ENCODE measurements at places on chromosomes 2 and 18. TPM values are rescaled to one million over a fixed set of nuclear protein-coding genes. Genes with fewer than 3 reads are reported as not detected.
A peak's percentile ranks its signal among the peaks of the same experiment; 100 is the strongest.

DNA sequence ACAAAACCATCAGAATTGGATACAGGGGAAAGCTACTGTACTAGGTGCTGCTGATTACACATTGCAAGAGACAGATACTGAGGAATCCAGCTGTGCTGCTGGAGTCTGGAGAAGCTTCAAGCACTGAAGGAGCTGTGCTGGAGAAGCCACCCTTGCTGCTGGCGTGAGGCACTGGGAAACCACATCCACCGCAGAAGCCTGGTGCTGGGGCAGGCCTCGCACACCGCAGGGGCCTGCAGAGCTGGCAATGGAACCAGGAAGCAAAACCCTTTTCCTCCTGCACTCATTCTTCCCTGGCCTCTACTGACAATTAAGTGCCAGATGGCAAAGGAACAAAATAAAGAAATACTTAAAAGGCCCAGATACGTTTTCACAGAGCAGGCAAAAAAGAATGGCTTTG lies 94.4 kb upstream of the MSH6 start:
- H3K27ac ChIP-seq, result no peak overlapping the region
- H3K36me3 ChIP-seq, result no peaks in the 10 kb centered on the region
- no peak for DNase-seq
- H3K4me3 ChIP-seq, result no peak overlapping the region
- no peaks in the 10 kb centered on the region for H3K27me3 ChIP-seq

GRCh38 chr18:3306391-3306790 lies 44.5 kb downstream of the MYL12B start:
- H3K27me3 ChIP-seq, result no peaks in the 10 kb centered on the region
- no peaks in the 10 kb centered on the region for H3K36me3 ChIP-seq
- no peak overlapping the region for H3K4me3 ChIP-seq
- H3K27ac ChIP-seq, result no peak overlapping the region
- DNase-seq, result no peak

Gene FSHR
- total RNA-seq, result not detected

Gene PROKR1
- not detected for total RNA-seq

GRCh38 chr2:96197546-96198255 lies 10.9 kb downstream of the STARD7 start:
- peaks cover 40% of the 10 kb centered on the region for H3K4me1 ChIP-seq
- no peak overlapping the region for H3K27ac ChIP-seq
- DNase-seq, result no peak
- peaks cover 21% of the 10 kb centered on the region for H3K36me3 ChIP-seq

DNA sequence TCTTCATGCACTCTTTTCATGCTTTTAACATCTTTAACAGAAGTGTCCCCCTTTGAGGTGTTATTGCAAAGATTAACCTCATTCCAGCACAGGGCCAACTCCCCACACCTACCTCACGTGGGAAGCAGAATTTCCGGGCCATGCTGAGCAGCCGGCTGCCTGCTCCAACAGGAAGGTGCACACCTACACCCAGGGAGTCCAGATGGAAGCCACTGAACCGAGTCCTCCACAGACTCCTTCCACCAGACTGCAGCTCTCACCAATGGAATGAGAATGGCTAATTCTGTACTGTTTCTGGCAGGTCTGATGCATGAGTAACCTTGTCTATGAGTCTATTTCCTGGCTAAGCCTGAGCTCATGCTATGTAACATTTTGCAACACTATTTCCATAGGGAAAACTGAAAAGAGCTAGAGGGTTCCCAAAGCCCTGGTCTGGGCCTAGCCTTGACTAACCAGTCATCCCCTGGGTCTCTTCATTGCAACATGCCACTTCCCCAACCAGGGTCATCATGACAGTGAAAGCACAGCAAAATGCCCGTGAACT lies 11.0 kb downstream of the ERFE start:
- peaks cover 25% of the 10 kb centered on the region for H3K36me3 ChIP-seq
- H3K27me3 ChIP-seq, result no peaks in the 10 kb centered on the region
- peak overlapping the region; percentile 87 for H3K27ac ChIP-seq
- no peak for DNase-seq
- no peak overlapping the region for H3K4me3 ChIP-seq

- H3K27ac ChIP-seq, result no peak overlapping the region
- H3K4me3 ChIP-seq, result no peak overlapping the region
- DNase-seq, result no peak
Observed at GRCh38 chr2:112996635-112997034, 8.6 kb upstream of the IL36A start.

- no peaks in the 10 kb centered on the region for H3K36me3 ChIP-seq
- no peaks in the 10 kb centered on the region for H3K27me3 ChIP-seq
- H3K27ac ChIP-seq, result no peak overlapping the region
- H3K4me1 ChIP-seq, result no peaks in the 10 kb centered on the region
- no peak for DNase-seq
- no peak overlapping the region for H3K4me3 ChIP-seq
Observed at GRCh38 chr2:223771475-223771874, 65.9 kb downstream of the AP1S3 start.

DNA sequence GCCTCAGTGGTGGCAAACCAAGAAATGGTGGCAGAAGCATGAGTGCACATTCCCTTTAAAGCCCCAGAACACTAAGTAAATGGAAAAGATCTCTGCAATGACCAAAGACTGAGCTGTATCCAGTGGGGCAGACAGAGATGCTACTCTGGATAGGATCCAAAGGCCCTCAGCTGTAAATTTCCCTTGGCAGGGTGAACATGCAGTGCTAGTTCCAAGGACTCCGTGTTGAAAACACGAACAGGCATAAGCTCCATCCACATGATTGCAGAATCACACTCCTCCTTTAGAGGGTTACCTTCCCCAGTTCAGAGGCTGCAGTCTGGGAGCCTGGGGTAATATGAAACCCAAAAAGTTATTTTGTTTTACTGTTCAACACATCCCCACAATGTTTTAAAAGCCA lies 98.6 kb upstream of the KLF7 start:
- DNase-seq, result no peak
- H3K27ac ChIP-seq, result no peak overlapping the region

Gene INPP5D
- 18.8 TPM for total RNA-seq

- no peak for DNase-seq
- H3K4me3 ChIP-seq, result no peak overlapping the region
- H3K27ac ChIP-seq, result no peak overlapping the region
- H3K36me3 ChIP-seq, result no peaks in the 10 kb centered on the region
- no peaks in the 10 kb centered on the region for H3K27me3 ChIP-seq
- H3K4me1 ChIP-seq, result no peaks in the 10 kb centered on the region
Observed at GRCh38 chr2:241957276-241957675, 87.7 kb downstream of the RTP5 start.

GRCh38 chr2:226561962-226562361 lies 237.7 kb downstream of the IRS1 start:
- H3K27ac ChIP-seq, result no peak overlapping the region
- no peaks in the 10 kb centered on the region for H3K36me3 ChIP-seq
- H3K4me3 ChIP-seq, result no peak overlapping the region
- no peak for DNase-seq
- no peaks in the 10 kb centered on the region for H3K4me1 ChIP-seq
- H3K27me3 ChIP-seq, result no peaks in the 10 kb centered on the region

Gene DSC3
- total RNA-seq, result 0.05 TPM

DNA sequence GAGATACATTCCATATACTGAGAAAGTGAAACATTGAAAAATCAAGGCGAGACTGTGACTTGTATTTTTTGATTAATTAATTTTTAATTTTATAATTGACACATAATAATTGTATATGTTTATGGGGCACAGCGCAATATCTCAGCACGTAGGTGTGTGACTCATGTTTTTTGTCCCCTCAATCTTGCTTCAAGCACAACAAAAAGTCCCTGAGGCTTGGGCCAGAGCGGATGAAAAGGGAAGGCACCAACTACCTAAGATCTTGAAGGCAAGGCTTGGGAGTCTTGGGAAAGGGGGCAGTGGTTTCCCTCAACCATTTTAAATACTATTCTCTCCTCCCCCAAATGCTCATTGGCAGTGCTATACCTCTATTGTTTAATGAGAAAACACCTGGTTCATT lies 9.9 kb downstream of the SGPP2 start:
- no peak overlapping the region for H3K27ac ChIP-seq
- H3K27me3 ChIP-seq, result no peaks in the 10 kb centered on the region
- H3K36me3 ChIP-seq, result no peaks in the 10 kb centered on the region
- no peak overlapping the region for H3K4me3 ChIP-seq
- no peak for DNase-seq
- no peaks in the 10 kb centered on the region for H3K4me1 ChIP-seq

- H3K4me1 ChIP-seq, result peaks cover 9% of the 10 kb centered on the region
- H3K36me3 ChIP-seq, result no peaks in the 10 kb centered on the region
- H3K27ac ChIP-seq, result no peak overlapping the region
- DNase-seq, result no peak
Observed at GRCh38 chr18:31294199-31294747, 23.7 kb upstream of the DSG1 start.

DNA sequence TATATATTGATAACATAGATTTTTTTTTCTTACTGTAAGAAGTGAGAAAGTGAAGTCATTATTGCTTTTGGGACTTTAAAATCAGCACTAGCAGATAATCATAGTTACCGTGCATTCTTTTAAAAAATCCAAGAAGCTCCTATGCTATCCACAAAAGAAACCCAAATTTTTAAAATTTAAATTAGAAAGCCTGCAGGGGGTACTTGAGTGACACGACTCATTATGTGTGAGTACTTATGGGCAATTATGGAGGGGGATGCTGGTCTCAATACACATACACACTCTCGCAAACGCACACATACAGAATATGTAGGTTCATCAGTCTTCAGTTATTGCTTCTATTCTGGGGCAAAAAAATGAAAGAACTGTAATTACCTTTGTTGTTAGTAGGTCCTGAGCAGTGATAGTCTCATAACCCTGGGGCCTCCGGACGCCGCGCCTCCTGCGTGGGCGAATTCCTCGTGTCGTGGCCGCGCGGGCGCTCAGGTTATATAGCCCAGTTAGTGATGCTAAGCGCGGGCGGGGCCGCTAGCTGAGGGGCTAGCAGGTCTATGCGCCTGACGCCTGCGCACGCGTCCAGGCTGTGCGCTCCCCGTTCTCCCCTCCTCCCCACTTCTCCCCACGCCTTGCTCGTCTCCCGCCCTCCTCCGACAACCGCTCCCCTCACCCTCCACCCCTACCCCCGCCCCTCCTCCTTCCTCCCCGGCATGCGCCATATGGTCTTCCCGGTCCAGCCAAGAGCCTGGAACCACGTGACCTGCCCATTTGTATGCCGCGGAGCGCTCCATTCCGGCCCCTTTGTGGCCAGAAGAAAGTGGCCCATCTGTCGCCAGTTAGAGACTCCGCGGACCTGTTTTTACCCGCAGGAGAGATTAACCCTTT lies at the start of gene NEUROD1:
TSS of gene NEUROD1 (minus strand) at position 463 of the 882 bp plus-strand sequence. CDS start 1,657 bp downstream, outside the sequence.
- peaks cover 33% of the 10 kb centered on the region for H3K27me3 ChIP-seq
- H3K27ac ChIP-seq, result no peak within 1 kb of the TSS
- H3K36me3 ChIP-seq, result no peaks in the 10 kb centered on the region
- peak within 1 kb of the TSS; percentile 3 for H3K4me3 ChIP-seq
- H3K4me1 ChIP-seq, result peaks cover 5% of the 10 kb centered on the region

DNA sequence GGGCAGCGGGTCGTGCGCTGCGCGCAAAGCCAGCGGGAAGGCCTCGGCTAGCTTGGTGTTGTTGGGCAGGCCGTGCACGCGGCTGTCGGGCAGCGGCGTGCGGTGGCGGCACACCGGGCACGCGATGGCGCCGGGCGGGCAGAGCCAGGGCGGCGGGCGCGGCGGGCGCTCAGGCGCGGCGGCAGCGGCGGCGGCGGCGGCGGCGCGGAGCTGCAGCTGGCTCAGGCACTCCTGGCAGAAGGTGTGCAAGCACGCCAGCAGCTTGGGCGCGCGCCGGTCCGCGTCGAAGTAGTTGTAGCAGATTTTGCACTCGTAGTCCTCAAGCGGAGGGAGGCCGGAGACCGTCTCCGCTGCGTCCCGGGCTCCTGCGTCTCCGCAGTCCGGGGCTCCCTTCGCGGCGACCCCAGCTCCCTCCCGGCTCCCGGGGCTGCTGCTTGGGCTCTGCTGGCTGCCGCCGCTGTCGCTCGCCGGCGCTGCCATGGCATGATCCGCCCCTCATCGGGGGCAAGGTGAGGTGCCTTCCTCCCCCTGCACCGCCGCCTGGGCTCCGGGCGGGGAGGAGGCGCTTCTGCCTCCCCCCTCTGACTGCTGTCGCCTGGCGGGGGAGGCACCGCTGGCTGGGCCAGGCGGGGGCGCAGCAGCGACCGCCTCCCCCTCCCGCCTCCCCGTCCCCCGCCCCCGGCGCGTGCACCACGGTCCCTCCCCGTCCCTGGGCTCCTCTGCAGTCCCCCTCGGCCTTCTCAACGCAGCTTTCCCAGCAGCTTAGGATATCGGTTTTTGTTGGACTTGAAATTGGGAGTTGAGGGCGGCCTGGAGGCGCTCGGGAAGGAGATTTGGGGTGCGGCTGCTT lies 21.0 kb upstream of the PAX3 start:
- no peak overlapping the region for H3K27ac ChIP-seq
- peaks cover 5% of the 10 kb centered on the region for H3K27me3 ChIP-seq
- H3K4me1 ChIP-seq, result peaks cover 11% of the 10 kb centered on the region
- DNase-seq, result peak; percentile 30
- H3K36me3 ChIP-seq, result no peaks in the 10 kb centered on the region

Gene POTEI
- not detected for total RNA-seq

Gene CROCC2
- under 0.01 TPM for total RNA-seq

DNA sequence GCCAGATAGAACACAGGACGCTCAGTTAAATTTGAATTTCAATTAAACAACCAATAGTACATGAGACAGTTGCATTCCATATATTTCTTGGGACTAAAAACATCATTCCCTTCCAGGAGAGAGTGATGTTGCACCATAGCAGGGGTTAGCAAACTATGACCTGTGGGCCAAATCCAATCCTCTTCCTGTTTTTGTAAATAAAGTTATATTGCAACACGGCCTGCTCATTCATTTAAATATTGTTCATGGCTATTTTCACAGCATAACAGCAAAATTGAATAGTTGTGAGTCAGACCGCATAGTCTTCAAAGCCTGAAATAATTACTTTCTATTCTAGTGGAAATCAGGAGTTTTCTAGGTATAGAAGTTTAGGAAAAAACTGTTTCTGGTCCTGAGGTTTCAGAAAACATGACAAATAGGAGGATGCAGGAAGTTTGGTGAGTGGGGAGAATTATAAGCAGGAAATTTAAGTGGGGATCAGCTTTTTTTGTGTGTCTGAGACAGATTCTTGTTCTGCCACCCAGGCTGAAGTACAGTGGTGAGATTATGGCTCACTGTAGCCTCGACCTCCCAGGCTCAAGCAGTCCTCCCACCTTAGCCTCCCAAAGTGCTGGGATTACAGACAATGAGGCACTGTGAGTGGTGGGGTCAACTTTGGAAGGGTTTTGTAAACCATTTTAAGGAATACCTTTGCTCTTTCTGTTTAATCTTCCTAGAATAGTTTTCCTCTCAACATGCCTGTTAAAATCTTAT lies 131.5 kb downstream of the SOCS6 start:
- peak overlapping the region; percentile 94 for H3K27ac ChIP-seq
- H3K27me3 ChIP-seq, result no peaks in the 10 kb centered on the region
- H3K36me3 ChIP-seq, result no peaks in the 10 kb centered on the region
- no peak overlapping the region for H3K4me3 ChIP-seq
- no peak for DNase-seq

Measured in liver (tissue), 10 donors.